Femur (tissue), 1 donor: ENCODE measurements at places on chromosomes 16 and 17.

DNA sequence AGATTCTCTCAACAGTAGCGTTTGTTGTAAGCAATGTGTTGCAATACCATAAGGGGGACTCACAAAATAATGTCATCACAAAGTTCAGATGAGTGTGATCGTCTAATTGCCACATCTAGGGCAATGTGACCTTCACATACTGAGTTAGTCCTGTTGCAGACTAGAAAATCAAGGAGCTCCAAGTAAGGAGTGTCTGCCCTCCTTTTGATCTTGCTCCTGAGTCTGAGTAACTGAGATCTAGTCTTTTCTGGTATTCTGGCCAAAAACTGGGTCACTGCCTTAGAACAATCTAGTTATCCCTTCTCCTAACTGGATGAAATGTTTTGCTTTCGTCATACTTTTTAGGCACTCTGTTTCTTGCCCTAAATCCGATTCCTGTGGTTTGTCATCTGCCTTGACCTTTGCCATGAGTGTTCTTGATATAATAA is 712.1 kb downstream of the CDH11 start:
- no peak for DNase-seq

DNA sequence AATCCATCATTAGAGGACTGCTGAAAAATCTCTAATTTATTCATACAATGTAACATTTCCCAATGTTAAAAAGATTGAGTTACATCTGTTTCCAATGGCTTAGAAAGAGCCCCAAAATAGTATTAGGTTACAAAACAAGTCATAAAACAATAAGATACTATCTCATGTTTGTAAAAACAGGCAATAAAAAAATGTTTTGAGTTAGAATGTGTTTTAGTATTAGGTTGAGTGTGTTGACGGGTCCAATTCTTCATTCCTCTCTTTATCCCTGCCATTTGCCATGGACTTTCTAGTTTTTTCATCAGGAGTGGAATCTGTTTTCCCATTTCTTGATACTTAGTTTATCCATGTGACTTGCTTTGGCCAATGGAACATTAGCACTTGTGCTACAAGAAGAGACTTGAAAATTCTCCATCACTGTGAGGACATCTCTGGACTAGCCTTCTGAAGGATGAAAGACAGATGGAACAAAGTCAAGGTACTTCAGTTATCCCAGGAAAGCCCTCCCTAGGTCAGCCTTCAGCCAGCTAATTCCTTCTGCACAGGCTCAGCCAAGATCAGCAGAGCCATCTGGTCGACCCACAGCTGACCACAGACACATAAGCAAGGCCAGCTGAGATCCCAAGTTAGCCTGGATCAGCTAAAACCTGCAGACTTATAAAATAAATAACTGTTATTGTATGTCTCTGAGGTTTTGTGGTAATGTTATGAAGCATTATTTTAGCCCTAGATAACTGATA is 83.3 kb downstream of the HS3ST3A1 start:
- DNase-seq, result peak; percentile 28

- no peak for DNase-seq
Measured at GRCh38 chr17:66858226-66859083, 23.5 kb downstream of the CACNG5 start.

DNA sequence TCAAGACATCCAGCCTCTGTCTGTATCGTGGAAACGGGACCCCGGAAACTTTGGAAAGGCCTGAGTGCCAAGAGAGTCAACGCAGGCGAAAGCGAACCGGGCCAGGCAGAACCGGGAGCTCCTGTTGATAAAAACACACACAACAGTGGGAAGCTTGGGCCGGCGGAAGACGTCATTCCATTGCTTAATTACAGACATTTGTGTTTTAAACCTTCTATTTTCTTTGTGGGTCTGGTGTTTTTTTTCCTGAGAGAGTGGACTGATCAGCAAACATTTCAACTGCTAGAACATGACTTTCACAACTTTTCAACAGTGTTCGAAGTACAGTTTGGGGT is 878 bp upstream of the RNF157 start:
- DNase-seq, result no peak

- DNase-seq, result no peak
Measured at GRCh38 chr17:62179525-62180161, 114.6 kb upstream of the MED13 start.

DNA sequence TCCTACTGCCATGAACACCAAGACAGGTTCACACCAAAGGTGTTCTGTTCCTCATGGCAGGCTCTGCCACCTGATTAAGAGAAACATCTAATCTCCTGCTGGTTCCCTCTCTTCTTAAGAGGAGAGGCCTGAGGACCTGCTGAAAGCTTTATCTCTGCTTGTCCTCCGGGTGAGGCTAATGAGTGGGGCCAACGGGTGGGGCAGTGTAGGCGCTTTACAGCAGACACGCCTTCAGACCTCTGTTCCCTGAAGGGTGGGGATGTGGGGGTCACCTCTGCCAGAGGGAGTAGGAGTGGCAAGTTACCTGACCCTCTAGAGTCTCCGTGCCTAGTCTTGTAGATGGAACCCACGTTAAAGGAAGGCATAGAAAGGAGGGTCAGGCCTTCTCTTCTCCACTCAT is 4.2 kb upstream of the MRM1 start:
- DNase-seq, result no peak

- DNase-seq, result no peak
Measured at GRCh38 chr16:19486750-19487325, 35.1 kb downstream of the GDE1 start.

GRCh38 chr16:81008505-81008789 is 1.4 kb downstream of the CENPN start:
- DNase-seq, result no peak

DNA sequence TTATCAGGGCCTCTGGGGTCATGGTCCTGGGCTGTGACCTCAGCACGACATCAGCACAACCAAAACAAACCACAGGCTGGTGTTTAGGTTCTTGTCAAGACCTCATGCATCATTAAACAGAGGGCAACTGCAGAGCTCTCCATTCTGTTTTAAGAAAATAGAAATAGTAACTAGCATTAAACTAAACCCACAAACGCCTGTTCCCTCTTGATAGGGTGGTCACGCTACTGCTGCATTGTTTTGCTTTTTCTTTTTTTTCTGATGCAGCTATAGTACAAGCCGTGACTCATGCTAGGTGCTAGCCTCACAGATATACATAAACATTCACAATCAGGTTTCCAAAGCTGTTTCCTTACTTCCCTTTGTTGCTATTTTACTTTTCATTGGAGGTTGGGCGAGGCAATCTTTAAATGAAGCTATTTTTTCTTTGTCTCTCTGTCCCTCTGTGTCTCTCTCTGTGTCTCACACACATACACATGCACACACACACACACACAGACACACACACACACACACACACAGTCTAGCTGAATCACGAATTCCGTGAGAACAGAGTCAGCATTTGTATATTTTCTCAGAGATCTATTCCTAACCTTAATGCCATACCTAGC is 310.3 kb downstream of the CDH13 start:
- no peak for DNase-seq

GRCh38 chr17:17849147-17849820 is 12.5 kb upstream of the SREBF1 start:
- peak; percentile 73 for DNase-seq

- no peak for DNase-seq
Measured at GRCh38 chr16:30637944-30638343, 12.8 kb upstream of the PRR14 start.

DNA sequence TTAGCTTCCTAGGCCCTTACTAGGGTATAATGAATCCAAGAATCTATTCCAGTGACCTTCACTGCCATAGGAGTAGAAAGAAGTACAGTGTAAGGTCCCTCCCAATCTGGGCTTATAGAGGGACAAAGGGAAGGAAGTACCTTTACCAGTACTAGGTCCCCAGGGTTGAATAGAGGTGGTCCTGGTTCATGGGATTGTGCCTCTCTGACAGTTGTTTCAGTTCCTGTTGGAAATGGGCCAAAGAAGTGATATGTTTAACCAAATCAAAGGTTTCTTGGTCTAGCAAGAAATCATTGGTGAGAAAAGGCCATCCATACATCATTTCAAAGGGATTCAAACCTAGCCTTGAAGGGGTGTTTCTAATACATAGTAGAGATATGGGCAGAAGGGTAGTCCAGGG is 16.0 kb upstream of the ZNHIT3 start:
- DNase-seq, result no peak

DNA sequence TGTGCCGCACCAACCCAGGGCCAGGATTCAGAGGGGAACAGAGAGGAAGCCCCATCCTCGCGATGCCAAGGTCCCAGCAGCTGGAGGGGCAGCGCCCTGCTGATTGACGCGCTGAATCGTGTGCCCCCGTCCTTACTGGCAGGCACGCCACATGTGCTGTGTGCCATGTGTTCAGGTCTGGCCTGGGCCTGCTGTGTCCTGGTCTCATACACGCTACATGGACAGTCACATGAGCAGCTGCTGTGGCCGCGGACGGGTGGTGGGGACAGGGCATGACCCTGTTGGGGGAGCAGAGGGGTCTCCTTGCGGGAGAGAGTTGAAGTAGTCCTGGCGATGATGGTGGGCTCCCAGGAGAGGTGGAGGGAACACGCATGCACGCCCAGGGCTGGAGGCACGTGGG is 18.0 kb downstream of the CBFA2T3 start:
- DNase-seq, result no peak
